Effector memory CD4-positive, alpha-beta T cell (primary cell): ENCODE measurements at places on chromosomes 7 and 10.
A peak's percentile ranks its signal among the peaks of the same experiment; 100 is the strongest.

DNA sequence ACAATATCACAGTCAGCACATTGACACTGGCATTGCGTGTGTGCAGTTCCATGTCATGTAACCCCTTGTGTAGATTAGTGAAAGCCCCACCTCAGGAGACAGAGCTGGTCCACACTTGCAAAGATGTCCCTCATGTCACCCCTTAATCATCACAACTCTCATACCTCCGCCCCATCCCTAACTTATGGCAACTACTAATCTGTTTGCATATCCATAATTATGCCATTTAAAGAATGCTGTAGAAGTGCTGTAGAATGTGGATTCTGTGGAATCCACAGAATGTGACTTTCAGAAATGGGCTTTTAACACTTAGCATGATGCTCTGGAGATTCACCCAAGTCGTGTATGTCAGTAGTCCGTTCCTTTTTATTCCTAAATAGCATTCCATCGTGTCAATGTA lies 102.8 kb upstream of the VSTM2A start:
- no peak for DNase-seq

DNA sequence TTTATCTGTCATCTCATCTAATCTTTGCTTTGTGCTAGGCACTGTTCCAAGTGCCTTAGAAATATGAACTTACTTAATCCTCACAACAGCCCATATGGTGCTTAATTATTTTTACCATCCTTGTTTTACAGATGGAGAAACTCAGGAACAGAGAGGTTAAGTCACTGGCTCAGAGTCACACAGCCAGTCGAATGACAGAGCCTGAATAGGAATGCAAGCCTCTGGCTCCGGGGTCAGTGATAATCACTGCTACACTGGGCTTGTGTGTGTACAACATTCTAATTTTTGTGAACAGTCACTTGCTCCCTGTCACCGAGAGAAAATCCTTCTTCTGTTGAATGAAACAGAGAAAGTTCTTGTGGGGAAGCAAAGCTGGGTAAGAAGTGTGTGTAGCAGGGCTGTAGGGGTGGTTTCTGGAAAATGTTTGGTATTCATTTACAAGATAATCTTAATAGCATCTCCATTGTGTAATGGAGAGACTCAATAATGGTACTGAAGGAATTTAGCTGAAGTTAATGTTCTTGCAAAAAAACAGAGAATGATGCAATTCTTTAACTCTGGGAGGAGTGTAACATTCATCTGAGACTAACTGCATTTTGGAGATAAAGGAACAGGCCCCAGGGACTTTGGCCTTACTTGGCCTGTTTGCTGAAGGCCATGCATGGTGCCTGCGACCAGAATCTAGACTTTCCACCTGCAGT lies 290.6 kb downstream of the FRMD4A start:
- DNase-seq: no peak

DNA sequence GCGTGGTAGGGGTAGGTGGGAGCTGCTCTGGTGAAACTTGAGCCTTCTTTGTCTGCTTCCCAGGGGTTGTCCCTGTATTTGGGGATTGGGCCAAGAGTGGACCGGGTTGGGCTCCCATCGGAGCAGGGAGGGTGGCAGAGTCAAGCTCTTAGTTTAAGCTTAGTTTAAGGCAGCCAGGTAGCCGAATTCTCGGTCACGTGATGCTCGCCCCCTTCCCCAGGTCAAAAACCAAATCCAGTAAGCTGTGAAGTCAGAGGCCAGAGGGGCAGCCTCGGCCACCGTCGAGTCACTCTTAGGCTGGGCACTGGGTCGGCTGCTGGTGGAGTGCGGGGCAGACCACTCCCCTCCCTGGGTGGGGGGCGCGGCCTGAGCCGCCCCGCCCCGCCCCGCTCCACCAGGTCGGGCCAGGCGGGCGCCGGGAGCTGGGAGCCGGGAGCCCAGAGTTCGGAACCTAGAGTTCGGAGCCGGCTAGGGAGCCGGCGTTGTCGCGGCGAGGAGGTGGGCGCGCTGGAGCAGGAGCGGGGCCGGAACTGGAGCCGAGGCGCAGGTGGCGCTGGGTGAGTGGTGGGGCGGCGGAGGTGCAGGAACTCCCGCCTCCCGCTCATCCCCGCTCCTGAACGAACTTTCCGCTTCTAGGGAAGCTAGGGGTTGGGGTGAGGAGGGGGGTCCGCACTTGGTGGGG lies 2.8 kb upstream of the LZTS2 start:
- no peak for DNase-seq

DNA sequence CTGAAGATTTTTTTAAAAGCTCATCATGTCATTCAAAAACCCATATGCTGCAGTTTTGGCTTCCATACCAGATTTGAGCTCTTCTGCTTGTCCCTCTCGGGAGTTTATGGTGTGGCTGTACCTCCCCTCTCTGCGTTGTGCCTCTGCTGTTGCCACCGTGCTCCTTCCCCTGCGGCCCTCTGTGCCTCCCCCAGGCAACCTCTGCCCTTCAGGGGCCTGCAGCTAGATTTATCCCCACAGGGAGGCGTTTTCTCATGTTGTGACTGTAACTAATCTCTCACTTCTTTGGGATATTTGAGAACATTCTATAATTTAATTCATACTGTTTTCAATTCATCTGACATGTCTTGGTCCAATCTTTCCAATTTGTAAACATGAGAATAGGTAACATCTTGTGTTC lies 52.7 kb downstream of the TASOR2 start:
- no peak for DNase-seq

DNA sequence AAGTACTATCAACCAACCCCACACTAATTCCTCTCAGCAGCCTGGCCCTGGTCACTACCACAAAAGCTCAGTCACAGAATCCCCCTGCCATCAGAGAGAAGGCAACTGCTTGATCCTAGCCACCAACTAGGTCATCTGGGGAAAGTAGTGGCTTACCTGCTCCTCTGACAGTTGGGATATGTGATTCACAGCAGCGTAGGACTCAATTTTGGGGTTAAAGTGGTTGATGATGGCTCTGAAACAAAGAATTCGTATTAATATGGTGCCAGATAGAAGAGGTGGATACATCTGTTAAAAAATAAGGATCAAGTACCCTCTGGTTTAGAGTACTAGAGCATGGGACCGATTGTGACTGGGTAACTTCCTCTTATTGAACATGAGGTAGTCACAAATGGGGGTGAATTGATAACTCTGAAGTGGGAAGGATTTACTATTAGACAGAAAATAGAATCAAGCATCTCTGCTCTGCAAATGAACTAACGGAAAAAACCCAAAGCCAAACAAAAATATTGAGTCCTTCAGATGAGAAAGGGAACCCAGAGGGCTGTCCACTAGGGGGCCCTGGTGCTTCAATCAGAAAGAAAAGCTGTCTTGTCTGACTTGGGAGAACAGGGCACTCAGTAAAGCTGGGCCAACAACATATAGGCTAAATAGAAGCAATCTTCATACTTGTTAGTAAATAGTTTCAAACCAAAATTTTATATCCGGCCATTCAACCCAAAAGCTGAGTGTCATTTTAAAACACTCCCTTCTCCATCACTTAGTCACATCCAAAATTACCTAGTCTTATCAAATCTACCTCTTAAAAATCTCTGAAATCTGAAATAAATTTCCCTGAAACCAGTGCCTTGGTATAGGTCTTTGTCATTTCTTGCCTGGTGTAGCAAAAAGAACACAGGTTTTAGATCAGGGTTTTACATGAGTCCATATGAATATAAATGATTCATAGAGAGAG lies 45.9 kb upstream of the KCNIP2 start:
- DNase-seq: peak; percentile 22

- no peak for DNase-seq
Measured at GRCh38 chr7:157537056-157537455, 200.3 kb downstream of the DNAJB6 start.

GRCh38 chr7:38463277-38464225 lies 167.6 kb downstream of the AMPH start:
- DNase-seq: peak; percentile 31

- no peak for DNase-seq
Measured at GRCh38 chr10:127524229-127524628, 24.9 kb upstream of the NPS start.

- no peak for DNase-seq
Measured at GRCh38 chr7:144903201-144903600, 67.3 kb upstream of the TPK1 start.

DNA sequence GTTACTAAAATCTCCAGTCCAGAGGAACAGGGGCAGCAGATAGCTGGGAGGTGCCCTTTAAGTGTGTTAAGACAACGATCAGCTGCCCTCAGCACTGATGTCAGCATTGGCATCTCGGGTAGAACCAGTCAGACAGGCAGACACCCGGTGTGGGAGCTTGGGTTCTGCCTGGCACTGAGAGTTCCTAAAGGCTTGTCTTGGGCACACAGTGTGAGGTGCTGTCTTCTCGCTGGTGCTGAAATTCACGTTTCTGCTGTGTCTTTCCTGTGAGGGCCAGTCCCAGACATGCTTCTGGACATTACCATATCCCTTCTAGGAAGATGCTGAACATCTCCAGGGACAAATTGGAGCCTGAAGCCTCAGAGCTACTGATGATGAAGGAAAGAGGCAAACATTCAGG lies 156.2 kb downstream of the DNAJB6 start:
- no peak for DNase-seq

DNA sequence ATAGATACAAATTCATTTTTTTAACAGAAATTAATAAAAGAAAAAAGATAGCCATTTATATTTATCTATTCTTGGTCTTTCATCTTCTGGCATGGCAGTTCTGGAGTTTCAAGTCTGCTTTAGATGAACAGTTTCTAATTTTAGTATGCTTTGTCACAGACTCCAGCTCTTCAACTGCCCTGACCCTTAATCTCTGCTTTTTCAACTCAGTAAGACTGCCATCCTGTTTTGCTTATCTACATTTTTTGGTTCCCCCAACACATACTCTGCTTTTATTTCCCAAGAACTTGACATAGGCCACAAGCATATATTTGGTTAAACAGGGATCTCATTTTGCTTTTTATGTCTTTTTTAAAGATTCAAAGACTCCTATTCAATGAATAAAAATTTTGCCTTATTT lies 309.3 kb upstream of the KCND2 start:
- no peak for DNase-seq

DNA sequence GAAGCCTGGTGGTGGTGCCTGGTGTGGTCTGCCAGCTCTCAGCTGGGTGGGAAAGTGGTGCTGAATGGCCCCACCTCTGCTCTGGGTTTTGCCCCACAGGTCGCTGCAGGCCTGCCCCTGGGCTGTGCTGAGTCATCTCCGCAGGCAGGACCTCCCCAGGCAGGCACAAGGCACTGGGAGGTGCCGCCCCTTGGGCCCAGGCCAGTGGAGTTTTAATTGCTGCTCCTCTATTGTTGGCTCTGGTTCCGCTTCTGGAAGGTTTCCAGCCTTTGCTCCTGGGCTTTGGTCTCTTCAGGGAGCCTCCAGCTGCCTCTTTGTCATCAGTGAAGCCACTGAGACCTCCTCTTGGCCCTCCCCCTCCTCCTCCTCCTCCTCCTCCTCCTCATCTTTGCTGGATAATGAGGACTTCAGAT lies 180.3 kb upstream of the GRB10 start:
- DNase-seq: no peak

- DNase-seq: no peak
Measured at GRCh38 chr7:16558761-16559302, 32.2 kb downstream of the LRRC72 start.

- no peak for DNase-seq
Measured at GRCh38 chr7:50292165-50292757, 12.3 kb upstream of the IKZF1 start.

DNA sequence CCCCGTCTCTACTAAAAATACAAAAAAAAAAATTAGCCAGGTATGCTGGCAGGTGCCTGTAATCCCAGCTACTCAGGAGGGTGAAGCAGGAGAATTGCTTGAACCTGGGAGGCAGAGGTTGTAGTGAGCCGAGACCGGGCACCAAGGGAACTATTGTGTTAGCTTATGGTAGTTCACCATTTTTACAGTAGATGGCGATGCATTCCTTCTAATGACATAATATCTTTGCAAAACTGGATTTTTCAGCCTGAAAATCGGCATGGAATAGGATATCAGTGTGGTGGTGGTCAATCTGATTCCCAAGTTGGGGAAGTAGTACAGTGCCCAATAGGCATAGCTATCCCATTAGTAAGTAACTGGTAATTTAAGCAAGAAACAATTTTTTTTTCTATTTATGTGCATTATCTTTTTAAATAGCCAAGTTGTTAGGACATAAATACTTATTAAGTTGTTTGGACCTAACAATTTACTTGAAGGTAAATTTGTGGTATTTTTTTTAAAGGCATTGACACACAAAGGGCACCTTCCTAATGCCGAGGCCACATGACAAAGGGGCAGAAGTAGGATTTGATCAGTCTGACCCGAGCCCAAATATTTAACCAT lies 17.6 kb upstream of the IMPDH1 start:
- no peak for DNase-seq
